ENCODE measurements at places on chromosomes 7 and 10. TPM values are rescaled to one million over a fixed set of nuclear protein-coding genes. Genes with fewer than 3 reads are reported as not detected.

- DNase-seq, result no peak
Observed at GRCh38 chr10:34731213-34731612, 83.9 kb downstream of the PARD3 start.

DNA sequence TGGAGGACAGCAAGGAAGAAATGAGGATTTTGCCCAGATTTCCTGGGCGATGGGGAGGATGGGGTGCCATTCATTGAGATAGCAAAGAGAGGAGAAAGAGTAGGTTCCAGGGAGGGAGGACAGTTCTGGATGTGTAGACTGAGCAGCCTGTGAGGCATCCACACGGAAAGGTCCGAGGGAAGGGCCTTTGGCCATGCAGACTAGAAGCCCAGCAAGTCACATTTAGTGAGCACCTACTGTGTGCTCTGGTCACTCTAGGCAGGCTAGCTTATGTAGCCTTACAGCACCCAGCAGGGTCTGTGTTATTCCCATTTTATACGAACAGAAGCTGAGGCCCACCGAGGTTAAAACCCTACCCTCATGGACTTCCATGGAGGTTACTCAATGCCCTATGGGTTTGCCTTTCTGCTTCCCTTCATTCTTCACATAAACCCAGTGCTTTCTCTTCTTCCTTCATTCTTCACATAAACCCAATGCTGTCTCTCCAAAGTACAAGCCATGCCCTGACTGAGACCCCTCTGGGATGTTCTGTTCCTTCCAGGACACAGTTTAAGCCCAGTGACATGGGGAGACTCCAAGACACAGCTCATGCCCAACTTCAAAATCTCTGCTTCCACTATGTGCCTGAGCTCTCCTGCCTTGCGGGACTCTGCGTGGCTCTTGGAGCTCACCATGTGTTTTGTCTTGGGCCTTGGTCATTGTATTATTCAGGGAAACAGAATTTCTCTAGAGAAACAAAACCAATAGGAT is 13.7 kb downstream of the IL2RA start:
- no peak for DNase-seq

DNA sequence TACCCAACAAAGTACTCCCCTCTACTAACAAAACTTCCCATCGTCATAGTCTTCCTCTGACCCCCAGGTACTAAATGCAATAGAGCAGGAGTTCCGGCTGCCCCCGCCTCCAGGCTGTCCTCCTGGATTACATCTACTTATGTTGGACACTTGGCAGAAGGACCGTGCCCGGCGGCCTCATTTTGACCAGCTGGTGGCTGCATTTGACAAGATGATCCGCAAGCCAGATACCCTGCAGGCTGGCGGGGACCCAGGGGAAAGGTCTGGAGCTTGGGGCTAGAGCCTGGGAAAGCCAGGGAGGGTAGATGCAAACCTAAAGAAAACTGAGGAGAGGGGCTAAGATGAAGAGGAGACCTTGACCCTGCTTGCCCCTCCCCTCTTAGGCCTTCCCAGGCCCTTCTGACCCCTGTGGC is 15.3 kb downstream of the EPHB6 start:
- DNase-seq, result peak; percentile 52

Gene ATG9B
- total RNA-seq, result 34.1 TPM

Gene COL28A1
- 5.4 TPM for total RNA-seq

Measured in vagina (tissue), 2 donors.